AG10803 (cell line): ENCODE measurements at places on chromosomes 6 and 20.

DNA sequence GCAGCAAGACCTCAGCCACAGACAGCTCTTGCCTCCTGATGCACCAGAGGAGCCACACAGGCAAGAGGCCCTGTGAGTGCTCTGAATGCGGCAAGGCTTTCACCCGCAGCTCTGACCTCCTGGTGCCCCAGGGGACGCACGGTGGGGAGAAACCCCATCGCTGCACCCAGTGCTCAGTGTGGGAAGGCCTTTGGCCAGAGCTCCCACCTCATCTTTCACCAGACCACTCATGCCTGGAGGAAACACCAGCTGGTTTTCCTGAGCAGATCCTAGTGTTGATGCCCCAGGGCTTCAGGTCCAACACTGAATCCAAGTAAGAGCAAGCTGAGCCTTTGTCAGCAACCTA is 37.0 kb upstream of the XRN2 start:
- DNase-seq, result no peak

GRCh38 chr6:169042061-169042460 is 211.6 kb downstream of the THBS2 start:
- no peak for DNase-seq

DNA sequence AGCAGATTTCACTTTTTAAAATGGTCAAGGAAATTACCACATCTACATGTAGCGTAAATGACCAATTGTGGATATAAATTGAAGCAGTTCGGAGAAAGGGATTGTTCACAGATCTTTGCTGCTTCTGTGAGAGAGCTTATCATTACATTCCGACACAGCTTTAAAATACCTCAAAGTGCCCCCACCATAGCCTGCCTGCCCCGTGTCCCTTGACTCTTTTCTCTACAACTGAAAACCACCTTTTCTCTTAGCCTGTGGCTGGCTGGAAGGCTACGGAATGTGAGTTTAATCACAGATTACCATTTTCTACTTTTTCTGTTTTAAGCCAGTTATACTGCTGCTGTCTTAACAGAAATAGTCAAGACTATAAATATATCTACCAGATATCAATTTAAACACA is 347.2 kb upstream of the MAP3K7 start:
- no peak for DNase-seq

DNA sequence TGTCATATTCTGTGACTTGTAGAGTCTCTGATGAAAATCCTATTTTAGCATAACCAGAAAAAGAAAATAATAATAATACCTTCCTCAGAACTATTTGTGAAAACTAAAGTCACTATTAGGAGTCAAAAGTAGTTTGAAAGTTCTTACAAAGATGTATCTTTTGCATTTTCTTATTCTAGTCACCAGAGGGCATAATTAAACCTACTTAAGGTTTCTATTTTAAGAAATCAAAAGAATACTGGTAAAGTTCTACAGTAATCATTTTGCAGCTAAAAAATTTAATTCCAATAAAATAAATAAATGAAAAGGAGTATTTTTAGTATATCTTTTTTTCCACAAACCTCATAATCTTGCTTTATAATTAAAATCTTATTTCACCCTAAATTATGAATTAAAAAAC is 28.0 kb upstream of the MCM9 start:
- peak; percentile 29 for DNase-seq

DNA sequence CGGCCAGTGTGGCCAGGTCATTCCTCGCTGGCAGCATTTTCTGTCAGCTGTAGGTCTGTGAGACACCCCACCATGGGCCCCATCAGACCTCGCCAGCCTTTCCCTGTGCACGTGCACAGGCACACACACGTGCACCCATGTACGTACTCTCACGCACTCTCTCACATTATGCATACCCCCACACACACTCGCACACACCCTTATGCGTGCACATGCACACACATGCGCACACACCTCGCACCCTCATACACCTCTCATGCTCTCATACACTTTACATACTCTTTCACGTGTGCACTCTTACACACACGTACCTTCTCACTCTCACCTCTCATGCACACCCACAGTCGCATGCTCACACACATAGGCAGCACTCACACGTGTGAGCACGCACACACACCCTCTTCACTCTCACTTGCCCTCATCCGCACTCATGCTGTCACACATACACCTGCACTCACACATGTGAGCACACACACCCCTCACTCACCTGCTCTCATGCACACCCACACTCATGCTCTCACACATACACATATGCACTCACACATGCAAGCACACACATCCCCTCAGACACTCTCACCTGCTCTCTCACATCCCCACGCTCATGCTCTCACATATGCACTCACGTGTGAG is 46.7 kb downstream of the SNX9 start:
- no peak for DNase-seq

- DNase-seq, result peak; percentile 35
Measured at GRCh38 chr20:44888226-44889103, 3.0 kb downstream of the YWHAB start.

DNA sequence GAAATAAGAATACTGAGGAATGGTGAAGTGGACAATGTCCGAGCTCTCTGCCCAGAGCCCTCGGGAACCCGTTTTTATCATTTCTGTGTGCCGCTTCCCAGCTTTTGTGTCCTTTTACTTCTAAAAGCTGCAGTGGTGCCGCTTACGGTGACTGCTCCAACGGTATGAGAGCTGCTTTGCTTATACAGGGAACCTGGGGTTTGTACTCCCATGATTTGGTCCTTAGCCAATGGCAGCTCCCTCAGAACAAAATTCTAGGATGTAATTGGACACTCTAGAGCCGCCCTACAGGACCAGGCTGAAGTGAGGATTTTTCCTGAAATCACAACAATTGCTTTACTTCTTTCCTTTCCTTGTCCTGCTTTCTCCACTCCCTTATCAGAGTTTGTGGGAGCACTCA is 24.2 kb upstream of the PCSK2 start:
- DNase-seq, result no peak

- no peak for DNase-seq
Measured at GRCh38 chr20:24108581-24108980, 120.0 kb upstream of the GGTLC1 start.

- DNase-seq, result peak; percentile 6
Measured at GRCh38 chr6:161561908-161562307, 288.0 kb upstream of the AGPAT4 start.

GRCh38 chr6:27678469-27678868 is 205.6 kb upstream of the ZNF184 start:
- no peak for DNase-seq

GRCh38 chr6:13508711-13509705 is 21.6 kb upstream of the GFOD1 start:
- peak; percentile 98 for DNase-seq

DNA sequence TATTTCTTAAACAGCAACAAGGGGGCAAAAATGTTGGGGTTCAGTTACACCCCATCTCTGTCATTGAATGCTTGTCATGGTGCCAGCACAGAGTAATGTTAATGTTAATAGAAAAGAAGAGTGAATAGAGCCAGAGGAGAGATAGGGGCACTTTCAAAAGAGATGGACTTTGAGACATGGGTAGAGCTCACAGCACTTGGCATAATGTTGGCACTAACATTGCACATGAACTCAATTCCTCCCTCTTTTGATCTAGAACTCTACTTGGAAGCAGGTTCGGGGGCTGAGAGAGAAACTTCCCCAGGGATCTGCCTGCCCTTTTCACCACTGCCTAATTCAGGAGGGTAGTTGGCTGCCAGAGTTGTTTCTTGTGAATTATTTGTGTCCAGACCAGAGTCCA is 284.6 kb upstream of the PRND start:
- DNase-seq, result no peak

GRCh38 chr6:17179530-17180073 is 77.8 kb downstream of the STMND1 start:
- DNase-seq, result no peak

DNA sequence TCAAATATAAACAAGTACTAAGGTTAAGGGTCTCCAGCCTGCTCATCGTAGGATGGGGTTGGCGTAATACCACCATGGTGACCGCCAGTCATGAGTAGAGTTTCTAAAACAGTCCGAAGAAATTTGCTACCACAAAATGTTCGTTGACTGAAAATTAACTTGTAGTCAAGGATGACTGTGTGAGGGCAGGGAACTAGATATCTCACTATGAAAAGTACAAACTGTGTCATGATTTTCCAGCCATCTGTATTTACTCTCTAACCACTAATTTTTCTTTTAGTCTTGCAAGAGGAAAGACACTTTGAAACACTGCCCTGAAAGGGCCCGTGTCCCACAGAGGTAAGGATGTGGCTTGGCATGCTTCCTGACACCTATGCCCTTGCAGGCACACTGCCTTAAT is 99.7 kb downstream of the IRF4 start:
- no peak for DNase-seq

- no peak for DNase-seq
Measured at GRCh38 chr6:130694606-130695005, 132.6 kb upstream of the SMLR1 start.

GRCh38 chr6:13228264-13229204 is 99.8 kb downstream of the TBC1D7 start:
- no peak for DNase-seq

DNA sequence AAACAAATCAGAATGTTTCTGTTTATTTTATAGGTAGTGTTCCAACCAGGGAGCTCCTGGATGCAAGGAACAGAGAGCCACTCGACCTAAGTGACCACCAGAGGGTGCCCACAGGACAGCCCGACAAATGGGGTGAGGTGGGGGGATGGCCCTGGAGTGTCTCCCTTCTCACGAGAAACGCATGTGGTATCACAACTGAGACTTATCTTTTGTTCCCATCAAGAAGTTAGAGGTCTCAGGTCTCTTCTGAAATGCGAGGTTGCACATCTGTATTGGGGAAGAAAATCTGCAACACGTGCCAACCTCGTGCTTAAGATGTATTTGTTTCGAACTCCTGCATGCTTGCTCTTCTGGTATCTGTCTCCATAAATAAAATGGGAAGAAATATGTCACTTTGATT is 104.0 kb downstream of the ISM1 start:
- peak; percentile 38 for DNase-seq

DNA sequence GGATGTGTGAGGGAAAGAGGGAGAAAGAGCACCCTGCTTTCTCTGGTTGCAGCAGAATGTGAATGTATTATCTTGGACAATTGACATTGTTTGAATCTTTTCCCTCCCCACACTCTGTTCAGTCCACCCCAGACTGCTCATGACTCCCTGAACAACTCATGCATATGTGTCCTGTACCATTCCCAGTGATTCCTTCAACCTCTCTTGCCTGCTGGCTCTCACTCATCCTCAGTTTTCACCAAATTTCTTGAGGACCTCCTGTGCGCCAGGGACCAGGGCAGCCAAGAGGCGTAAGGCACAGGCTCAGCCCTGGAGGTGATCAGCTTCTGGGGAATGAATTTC is 5.4 kb downstream of the NOX3 start:
- no peak for DNase-seq

- DNase-seq, result no peak
Measured at GRCh38 chr6:111027219-111027618, 45.4 kb downstream of the RPF2 start.

- peak; percentile 81 for DNase-seq
Measured at GRCh38 chr6:100116411-100117194, 122.6 kb upstream of the MCHR2 start.

DNA sequence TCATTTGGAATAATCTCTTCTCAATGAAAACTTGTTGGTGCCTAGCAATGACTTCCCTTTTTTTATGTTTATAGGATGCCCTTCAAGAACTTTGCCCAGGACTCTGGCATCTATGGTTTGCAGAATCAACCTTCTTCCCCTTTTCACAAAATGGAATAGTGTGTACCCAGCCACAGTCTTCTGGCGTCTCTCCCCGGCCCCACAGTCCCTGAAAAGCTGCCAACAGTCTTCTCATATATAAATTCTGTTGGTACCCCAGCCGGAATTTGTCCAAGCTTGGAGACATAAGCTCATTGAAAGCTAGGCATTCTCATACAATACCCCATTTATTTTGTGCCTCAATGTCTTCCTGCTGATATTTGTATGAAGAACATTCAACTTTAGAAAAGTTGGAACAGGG is 26.4 kb upstream of the MCM3 start:
- no peak for DNase-seq

DNA sequence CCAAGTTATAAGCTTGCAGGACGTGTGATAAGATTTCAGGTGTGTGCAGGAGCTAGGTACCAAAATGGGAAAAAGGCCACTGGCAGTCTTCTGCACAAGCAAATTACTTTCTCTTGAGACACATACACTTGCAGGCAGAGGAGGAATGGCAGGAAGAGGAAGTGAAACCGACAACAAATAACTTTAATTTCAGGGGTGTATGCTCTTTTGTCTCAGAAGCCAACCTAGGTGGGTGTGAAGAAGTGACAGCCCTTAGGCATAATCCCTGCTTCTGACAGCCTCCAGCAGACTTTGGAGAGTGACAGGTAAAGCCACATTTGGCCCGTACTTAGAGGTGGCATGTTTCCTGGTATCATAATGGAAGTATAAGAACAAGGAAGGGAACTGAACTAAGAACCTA is 118.8 kb upstream of the TRAF3IP2 start:
- DNase-seq, result no peak

DNA sequence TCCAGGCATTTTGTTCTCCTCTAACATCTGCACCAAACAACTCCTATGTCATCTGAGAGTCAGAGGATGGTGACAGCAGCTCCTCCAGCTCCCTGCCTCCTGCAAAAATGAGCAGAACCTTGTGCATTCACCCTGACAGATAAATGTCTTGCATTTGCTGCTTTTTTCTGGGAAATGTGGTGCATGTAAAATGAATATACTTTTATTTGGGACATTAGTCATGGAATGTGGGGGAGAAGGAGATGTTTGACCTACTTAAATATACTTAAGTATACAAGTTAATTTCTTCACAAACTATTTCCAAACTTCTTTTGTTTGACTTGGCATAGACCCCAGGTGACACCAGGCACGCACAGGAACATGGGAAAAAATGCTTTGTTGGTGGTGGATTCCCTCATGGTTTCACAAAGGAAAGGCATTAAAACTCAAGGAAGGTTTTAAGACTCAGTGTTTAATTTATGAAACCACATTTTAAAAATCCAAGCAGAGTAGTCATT is 181.8 kb upstream of the MCHR2 start:
- DNase-seq, result peak; percentile 98

DNA sequence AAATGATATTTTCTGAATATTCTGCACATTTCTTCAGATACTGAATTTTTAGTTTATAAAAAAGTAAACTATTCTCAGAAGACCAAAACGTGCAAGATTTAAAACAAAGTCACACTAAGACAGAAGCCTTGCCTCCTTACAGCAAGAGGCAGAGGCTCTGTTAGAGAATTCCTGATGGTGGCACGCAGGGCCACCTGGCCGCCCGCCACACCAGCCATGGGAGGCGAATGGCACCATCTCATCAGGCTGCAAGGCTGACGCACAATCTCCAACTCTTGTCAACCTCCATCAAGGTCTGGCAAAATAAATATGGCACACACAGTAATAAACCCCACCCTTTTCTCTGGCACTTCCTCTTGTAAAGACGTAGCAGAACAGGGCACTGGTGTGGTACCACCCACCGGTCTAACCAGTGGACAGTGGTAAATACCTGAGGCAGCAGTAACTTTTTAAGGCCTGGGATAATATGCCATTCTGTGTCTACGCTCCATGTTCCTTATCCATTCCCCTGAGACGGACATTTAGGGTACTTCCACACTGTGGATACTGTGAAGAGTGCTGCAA is 111.4 kb downstream of the WDR27 start:
- no peak for DNase-seq
